NCI-H1930 (cell line): ENCODE measurements at places on chromosomes 12 and 14.

- no peak for DNase-seq
These were observed 172.4 kb upstream of the CAND1 start for GRCh38 chr12:67096533-67097318.

- no peak for DNase-seq
These were observed 103.7 kb downstream of the ERGIC2 start for GRCh38 chr12:29277231-29277630.

DNA sequence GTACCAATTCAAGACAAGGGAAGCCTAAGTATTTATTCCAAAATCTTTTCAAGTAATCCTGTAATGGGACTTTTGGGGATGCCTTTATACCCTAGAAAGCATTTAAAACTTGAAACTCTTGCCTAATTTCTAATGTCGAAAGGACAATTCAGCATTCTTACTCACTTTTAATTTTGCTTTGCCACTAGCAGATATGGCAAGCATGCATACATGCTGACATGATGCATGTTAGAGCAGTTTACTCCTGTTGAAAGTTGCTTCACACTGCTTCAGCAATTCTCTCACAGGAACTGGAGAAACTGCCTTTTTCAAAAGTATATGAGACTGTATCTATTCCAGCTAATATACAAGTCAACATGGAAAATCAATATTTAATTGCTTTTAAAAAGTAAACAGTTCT is 79.9 kb downstream of the TAOK3 start:
- no peak for DNase-seq

GRCh38 chr12:31488737-31489338 is 102.1 kb downstream of the DENND5B start:
- no peak for DNase-seq
